ENCODE measurements at places on chromosomes 13 and 19.

DNA sequence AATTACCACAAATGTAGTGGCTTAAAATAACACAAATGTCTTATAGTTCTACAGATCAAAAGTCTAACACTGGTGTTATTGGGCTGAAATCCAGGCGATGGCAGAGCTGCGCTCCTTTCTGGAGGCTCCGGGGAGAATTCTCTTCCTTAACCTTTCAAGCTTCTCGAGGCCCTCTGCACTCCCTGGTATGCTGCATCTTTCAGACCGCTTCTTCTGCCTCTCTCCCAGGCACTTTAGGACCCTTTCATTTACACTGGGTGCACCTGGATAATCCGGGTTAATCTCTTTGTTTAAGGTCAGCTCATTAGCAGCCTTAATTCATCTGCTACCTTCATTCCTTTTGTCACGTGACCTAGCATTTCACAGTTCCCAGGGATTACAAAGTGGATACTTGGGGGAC is 211.3 kb upstream of the RFC3 start:
- DNase-seq, result peak; percentile 56

DNA sequence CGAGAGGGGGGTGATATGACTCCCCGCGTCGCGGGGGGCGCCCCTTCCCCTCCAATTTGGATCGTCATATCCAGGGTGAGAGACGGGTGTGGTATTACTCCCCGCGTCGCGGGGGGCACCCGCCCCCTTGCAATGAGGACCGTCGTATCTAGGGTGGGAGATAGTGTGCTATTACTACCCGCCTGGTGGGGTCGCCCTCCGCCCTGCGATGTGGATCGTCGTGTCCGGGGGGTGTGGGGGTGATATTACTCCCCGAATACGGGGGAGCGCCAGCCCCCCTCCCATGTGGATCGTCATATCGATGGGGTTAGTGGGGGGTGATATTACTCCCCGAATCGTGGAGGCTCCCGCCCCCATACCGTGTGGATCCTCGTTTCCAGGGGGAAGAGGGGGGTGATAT is 29.2 kb upstream of the RGCC start:
- no peak for DNase-seq

- no peak for DNase-seq
Observed at GRCh38 chr19:40519352-40520322, 52.8 kb downstream of the SPTBN4 start.

- no peak for DNase-seq
Observed at GRCh38 chr19:42081584-42082203, 5.7 kb downstream of the ZNF574 start.

GRCh38 chr19:47497050-47497766 is 13.2 kb upstream of the KPTN start:
- DNase-seq, result no peak

DNA sequence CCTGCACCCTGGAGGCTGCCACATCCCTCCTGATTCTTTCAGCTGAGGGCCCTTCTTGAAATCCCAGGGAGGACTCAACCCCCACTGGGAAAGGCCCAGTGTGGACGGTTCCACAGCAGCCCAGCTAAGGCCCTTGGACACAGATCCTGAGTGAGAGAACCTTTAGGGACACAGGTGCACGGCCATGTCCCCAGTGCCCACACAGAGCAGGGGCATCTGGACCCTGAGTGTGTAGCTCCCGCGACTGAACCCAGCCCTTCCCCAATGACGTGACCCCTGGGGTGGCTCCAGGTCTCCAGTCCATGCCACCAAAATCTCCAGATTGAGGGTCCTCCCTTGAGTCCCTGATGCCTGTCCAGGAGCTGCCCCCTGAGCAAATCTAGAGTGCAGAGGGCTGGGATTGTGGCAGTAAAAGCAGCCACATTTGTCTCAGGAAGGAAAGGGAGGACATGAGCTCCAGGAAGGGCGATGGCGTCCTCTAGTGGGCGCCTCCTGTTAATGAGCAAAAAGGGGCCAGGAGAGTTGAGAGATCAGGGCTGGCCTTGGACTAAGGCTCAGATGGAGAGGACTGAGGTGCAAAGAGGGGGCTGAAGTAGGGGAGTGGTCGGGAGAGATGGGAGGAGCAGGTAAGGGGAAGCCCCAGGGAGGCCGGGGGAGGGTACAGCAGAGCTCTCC is 6.9 kb upstream of the CEACAM5 start:
- DNase-seq, result no peak

DNA sequence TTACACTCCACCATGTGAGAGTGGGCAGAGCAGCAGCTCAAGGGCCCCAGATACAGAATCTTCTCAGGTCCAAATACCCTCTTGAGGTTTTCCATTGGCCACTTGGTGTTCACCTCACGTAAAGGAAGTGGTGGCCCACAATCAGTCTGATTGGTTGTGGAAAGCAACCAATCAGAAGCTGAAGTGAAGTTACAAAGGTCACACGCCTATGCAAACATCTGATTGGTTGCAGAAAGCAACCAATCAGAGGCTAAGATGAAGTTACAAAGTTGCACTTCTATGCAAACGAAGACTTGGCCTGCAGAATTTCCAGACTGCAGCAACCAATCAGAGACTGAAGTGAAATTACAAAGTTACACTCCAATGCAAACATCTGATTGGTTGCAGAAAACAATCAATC is 14.3 kb upstream of the TM9SF2 start:
- DNase-seq, result no peak

- no peak for DNase-seq
Observed at GRCh38 chr13:42259515-42259914, 12.4 kb upstream of the AKAP11 start.

DNA sequence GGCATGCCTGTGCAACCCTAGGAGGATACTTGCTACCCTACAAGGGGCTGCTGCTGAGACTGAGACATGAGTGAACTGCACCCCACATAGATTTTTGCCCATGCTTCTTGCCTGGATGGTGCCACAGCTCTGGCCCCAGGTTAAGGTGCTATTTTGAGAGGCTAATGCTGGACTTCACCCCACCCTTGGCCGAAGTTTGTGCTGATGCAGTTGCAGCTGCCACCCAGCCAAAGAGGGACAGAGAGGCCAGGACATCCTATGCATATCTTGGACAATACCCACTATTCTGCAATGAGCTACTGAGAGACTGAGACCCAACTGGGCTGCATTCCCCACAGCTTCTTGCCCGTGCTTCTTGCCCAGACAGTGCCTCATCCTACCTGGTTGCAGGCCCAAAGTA is 34.6 kb downstream of the NHLRC3 start:
- no peak for DNase-seq

GRCh38 chr13:67410645-67411044 is 180.5 kb upstream of the PCDH9 start:
- DNase-seq, result no peak

GRCh38 chr19:10727685-10728201 is 9.9 kb downstream of the DNM2 start:
- DNase-seq, result no peak

GRCh38 chr13:33694546-33694945 is 123.4 kb upstream of the RFC3 start:
- DNase-seq, result no peak

DNA sequence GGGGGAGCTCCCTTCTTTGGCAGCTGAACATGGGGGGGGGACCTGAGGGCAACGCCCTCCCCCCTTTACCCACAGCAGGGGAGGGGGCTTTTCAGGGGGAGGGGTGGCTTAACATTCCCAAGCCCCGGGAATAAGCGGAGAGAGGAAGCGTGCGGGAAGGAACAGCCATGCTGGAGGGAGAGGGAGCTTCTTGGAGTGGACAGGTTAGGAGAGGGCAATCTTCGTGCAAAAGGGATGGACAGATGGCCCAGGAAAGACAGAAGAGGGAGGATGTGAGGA is 10.8 kb downstream of the C19orf81 start:
- DNase-seq, result no peak

- DNase-seq, result no peak
Observed at GRCh38 chr19:13573056-13573667, 66.9 kb upstream of the CACNA1A start.

DNA sequence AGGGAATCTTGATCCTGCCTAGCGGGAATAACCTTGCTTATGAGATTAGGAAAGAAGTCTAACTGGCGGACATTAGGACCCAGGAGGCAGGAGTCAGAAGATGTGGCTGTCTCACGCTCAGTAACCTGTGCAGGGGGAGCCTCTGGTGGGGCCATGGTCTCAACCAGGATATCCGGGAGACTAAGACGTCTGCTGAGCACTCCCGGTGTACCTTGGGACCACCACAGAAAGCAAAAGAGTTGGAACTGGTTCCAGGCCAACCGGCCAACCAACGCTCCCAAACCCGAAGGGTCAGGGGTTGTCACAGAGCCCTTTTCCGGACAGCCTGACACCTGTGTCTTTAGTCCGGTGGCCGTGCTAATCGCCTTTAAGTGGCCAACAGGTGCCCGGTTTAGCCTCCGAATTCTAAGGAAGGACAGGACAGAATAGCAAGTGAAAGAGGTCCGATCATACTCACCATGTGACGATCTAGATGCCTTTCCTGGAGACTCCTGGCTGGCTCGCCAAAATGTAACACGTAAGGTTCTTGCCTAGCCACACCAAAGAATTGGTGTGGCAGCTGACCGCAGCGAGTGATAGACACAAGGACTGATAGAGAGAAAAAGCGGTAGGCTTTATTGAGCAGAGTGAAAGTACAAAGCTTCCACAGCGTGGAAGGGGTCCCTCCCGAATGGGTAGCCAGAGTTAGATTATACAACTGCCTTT is 103.9 kb upstream of the DIAPH3 start:
- peak; percentile 43 for DNase-seq
